ENCODE measurements at places on chromosomes 3 and 15. TPM values are rescaled to one million over a fixed set of nuclear protein-coding genes. Genes with fewer than 3 reads are reported as not detected.

The CPNE4 gene
- total RNA-seq = not detected

The CRYGS gene
- total RNA-seq = 0.98 TPM

The MYZAP gene
- under 0.01 TPM for total RNA-seq

The ETFA gene
- 45.1 TPM for total RNA-seq

The FBLN2 gene
- total RNA-seq = 5.9 TPM

The PEX11A gene
- total RNA-seq = 4.7 TPM

The TMIE gene
- total RNA-seq = not detected

The IP6K1 gene
- total RNA-seq = 51.1 TPM

The CPNE9 gene
- total RNA-seq = not detected

The DUOXA2 gene
- not detected for total RNA-seq

The IL17RE gene
- total RNA-seq = 4.6 TPM

The AP3B2 gene
- 0.16 TPM for total RNA-seq

The PRR20G gene
- total RNA-seq = not detected

The EFHB gene
- total RNA-seq = 2.7 TPM

The DLL4 gene
- 0.13 TPM for total RNA-seq
